Substantia nigra (tissue), 51 donors: ENCODE measurements at places on chromosomes 16 and 17.

GRCh38 chr16:54862529-54862928, 68.1 kb upstream of the IRX5 start:
- DNase-seq: no peak

DNA sequence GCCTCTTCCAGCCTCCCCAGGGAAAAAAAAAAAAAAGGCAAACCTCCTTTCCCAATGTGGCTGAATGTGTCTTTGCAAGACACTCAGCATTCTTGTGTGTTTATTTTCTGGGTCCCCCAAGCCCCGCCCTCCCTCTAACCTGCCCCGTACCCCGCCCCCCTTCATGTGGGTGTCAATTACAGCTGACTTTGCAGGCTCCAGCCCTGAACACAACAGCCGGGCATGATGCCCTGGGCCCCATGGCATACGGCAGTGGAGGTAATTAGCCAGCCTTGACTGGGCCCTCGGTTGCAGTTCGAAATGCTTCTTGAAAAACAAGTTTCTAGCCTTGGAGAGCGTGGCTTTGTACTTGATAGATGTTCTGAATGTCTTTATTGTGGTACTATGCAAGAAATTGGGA, 354.7 kb upstream of the RBFOX1 start:
- no peak for DNase-seq

GRCh38 chr16:56793492-56793891, 63.6 kb downstream of the NUP93 start:
- no peak for DNase-seq

GRCh38 chr16:81787659-81788058, 8.6 kb downstream of the PLCG2 start:
- DNase-seq: no peak

GRCh38 chr16:17320009-17320408, 150.8 kb downstream of the XYLT1 start:
- DNase-seq: no peak

- DNase-seq: no peak
Observed at GRCh38 chr16:87369117-87369765, 14.3 kb downstream of the FBXO31 start.

DNA sequence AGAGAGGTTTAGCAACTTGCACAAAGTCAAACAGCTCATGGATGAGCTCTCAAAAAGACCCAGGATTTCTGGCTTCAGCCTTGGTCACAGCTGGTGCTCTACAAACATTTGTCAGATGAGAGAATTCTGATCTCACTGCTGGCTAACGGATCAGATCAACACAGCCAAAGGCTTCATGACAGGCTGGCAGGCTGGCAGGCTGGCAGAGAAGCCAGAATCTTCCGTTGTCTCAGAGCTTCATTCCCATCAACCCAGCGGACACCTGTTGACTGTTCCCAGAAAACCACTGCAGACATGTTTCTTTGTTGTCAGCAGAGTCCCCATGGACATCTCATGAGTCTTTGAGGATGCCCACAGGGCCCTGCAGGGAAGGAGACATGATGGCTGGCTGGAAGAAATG, 303.8 kb upstream of the ASIC2 start:
- no peak for DNase-seq

- DNase-seq: no peak
Observed at GRCh38 chr16:89364606-89365005, 125.8 kb downstream of the ANKRD11 start.

- DNase-seq: no peak
Observed at GRCh38 chr17:13428611-13429042, 173.1 kb downstream of the HS3ST3A1 start.

DNA sequence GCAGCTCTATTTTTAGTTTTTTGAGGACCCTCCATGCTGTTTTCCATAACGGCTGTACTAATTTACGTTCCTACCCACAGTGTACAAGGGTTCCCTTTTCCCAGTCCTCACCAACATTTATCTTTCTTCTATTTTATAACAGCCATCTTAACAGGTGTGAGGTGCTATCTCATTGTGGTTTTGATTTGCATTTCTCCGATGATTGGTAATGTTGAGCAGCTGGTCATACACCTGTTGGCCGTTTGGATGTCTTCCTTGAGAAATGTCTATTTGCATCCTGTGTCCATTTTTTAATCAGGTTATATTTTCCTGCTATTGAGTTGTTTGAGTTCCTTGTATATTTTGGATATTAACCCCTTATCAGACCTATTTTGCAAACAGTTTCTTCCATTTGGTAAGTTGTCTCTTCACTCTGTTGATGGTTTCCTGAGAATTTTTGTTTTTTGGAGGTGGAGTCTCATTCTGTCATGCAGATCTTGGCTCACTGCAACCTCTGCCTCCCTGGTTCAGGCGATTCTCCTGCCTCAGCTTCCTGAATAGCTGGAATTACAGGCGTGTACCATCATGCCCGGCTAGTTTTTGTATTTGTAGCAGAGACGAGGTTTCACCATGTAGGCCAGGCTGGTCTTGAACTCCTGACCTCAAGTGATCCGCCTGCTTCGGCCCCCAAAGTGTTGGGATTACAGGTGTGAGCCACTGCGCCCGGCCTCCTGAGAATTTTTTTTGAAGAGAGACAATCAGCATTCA, 279.6 kb downstream of the SNX29 start:
- no peak for DNase-seq
